ENCODE measurements at places on chromosomes 11 and 22.

DNA sequence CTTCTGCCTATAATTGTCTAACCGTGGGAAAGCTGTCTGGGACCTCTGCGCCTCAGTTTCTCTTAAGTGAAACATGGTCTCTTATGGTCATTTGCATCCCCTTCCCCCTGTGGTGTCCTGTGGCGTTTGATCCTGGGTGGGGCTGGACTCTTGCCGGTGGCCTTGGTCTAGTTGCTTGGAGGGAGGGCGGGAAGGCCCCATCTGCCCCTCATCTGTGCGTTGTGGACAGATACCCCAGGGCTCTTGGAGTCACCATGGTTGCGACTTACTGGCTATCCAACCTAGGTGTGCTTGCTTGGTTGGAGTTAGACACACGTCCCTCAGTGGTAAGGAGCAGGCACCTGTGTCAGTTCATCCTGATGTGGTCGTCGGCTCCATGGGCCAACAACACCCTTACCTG is 15.2 kb downstream of the SHANK3 start:
- DNase-seq, result no peak

GRCh38 chr11:125943661-125944349 is 2.0 kb upstream of the VSIG10L2 start:
- no peak for DNase-seq

GRCh38 chr11:80061056-80061455 is 620.2 kb upstream of the TENM4 start:
- DNase-seq, result no peak

DNA sequence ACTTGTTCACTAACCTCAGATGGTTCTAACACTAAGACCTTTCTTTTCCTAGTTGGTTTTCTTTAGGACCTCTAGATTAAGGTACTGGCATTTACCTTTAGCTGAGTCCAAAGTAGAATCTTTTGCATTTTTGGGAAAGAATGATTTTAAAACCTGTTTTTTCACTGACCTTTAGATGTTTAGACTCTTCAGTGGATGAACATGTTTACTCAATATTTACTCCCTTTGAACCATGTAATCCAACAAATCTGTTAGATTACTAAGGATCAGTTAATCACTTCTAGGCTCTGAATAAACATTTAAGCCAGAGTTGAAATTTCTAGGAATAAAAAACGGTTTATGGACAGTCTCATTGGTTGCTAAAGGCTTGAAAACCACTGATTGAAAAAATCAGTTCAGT is 6.2 kb downstream of the TMEM135 start:
- no peak for DNase-seq

- no peak for DNase-seq
Observed at GRCh38 chr22:38240734-38241252, 32.0 kb downstream of the TMEM184B start.

- no peak for DNase-seq
Observed at GRCh38 chr11:79087961-79088318, 352.9 kb downstream of the TENM4 start.

- no peak for DNase-seq
Observed at GRCh38 chr11:9573775-9574621, 528 bp downstream of the WEE1 start.

Measured in activated naive CD8-positive, alpha-beta T cell treated with anti-CD3 and anti-CD28 coated beads, Interleukin-2, amount 10 ng/mL, durations not matched to agents 7 days and 5 days (primary cell).